SW480 (cell line): ENCODE measurements at places on chromosomes 13 and 19.

GRCh38 chr19:2084993-2085720 lies 11.0 kb downstream of the MOB3A start:
- DNase-seq: peak; percentile 80

DNA sequence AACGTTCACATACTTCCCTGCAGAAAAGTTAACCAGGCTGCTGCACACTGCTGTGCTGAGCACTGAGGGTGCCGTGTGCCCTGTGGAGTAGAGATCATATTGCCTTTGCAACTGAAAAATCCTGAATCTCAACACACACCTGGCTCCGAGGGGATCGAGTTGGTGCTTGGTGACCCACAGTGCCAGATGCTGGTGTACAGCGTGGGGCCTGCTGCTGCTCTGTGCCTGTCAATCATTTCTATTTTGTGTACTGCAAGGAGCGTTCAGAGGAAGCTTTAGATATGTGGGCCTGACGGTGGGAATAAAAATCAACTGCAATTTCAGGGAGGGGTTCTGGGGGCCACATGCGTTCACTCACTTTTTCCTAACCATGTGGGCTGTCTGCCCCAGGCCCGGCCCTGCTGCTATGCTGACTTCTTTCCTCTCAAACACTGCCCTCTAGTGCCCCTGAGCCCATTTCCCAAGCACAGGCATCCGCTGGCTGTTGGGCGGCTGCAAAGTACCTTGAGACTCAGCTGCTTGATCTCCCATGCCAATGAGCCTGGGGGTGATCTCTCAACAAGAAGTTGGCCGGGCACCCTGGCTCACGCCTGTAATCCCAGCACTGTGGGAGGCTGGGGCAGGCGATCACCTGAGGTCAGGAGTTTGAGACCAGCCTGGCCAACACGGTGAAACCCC lies 9.7 kb upstream of the LENG8 start:
- peak; percentile 46 for DNase-seq

GRCh38 chr13:60396783-60397703 lies at the start of gene TDRD3:
Gene TDRD3 (plus strand): TSS chr13:60397220. CDS start chr13:60397365, 145 bp downstream.
- DNase-seq: peak; percentile 93

- DNase-seq: no peak
These were observed 34.2 kb downstream of the KCTD12 start for GRCh38 chr13:76851961-76852360.

GRCh38 chr19:13881692-13882418 lies 4.9 kb downstream of the NANOS3 start:
- DNase-seq: peak; percentile 58

DNA sequence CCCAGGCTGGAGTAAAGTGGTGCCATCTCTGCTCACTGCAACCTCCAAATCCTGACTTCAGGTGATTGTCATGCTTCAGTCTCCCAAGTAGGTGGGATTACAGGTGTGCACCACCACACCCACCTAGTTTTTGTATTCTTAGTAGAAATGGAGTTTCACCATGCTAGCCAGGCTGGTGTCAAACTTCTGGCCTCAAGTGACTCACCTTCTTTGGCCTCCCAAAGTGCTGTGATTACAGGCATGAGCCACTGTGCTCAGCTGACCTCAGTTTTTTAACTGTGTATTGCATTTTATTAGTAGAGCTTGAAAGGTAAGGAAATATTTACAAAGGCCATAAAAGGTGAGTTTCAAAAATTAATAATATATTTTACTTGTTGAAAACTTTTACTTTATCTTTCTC lies 2.3 kb downstream of the ZNF726 start:
- DNase-seq: no peak

DNA sequence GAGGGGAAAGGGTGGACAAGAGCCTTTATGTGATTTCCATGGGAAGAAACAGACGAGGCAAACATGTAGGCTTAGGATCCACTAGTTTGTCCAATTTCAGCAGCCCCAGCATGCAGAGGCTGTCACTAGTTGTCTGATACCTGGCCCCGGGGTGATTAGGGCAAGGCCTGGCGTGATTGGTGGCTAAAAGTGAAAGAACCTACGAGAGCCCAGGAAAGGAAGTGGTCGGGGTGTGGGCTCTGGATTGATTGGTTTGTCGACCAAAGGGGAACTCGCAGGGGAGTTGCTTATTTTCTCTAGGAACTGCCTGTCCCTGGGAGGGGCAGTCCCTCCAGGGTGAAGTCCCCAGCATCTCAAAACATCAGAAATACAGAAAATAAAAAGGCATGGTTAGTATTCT lies 64.2 kb upstream of the UQCRFS1 start:
- peak; percentile 61 for DNase-seq

DNA sequence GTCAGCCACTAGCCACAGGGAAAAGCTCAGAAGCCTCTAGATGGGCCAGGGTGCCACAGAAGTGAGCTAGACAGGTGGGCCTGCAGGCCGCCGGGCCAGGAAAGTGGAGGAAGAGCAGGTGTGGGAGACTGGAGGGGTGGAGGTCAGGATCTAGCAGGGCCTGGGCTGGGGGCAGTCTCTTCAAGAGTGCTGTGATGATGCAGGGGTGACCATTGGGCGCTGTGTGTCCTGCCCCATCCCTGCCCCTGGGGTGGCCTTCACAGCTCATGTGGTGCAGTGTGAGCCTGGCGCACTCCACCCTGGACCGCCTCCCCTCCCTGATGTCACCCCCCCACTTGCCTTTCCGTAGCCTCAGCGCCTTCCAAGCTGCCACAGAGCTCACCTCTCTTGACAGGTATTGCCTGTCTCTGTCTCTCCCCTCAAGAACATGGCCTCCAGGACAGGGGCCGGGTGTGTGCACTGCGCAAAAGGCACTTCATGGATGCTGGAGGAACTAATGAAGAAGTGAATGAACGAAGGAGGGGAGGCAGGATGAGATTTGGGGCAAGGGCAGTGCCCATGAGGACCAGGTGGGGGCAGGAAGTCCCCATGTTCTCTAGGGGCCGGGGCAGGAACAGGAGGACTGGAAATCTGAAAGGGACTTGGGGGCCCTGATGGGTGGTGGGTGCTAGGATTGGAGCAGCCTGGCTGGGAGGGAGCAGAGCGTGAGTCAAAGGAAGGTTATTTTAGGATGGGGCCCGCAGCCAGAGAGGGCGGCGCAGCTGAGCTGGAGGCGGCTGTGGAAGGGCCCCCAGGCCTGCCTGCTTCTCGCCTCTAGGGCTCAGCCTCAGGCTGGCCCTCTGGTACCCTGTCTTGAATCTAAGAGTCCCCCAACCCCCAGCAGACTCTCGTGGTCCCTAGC lies 6.6 kb downstream of the SSBP4 start:
- no peak for DNase-seq

- no peak for DNase-seq
These were observed 51.8 kb downstream of the F2RL3 start for GRCh38 chr19:16940626-16941025.

GRCh38 chr19:32688311-32688710 lies 3.3 kb upstream of the NUDT19 start:
- no peak for DNase-seq

GRCh38 chr13:100520936-100521850 lies 67.4 kb downstream of the GGACT start:
- DNase-seq: no peak

DNA sequence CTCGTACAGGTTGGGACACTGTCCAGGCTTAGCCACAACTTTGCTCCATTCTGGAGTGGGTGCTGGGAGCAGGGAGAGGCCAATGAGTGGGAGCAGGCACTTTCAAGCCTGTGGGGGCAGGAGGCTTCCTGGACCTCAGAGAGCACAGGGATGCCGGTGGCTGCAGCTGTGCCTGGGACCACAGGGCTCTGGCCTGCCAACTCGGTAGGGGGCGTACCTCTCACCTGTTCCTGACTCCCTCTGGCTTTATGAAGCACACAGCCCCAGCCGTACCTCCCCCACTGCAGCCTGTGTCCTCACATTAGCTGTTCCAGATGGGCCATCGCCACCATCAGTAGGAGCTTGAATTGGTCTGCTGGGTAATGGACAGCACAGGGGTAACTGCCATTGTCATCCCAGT lies 278.7 kb upstream of the KLHL1 start:
- DNase-seq: no peak

GRCh38 chr13:67283637-67284036 lies 53.5 kb upstream of the PCDH9 start:
- DNase-seq: peak; percentile 86

DNA sequence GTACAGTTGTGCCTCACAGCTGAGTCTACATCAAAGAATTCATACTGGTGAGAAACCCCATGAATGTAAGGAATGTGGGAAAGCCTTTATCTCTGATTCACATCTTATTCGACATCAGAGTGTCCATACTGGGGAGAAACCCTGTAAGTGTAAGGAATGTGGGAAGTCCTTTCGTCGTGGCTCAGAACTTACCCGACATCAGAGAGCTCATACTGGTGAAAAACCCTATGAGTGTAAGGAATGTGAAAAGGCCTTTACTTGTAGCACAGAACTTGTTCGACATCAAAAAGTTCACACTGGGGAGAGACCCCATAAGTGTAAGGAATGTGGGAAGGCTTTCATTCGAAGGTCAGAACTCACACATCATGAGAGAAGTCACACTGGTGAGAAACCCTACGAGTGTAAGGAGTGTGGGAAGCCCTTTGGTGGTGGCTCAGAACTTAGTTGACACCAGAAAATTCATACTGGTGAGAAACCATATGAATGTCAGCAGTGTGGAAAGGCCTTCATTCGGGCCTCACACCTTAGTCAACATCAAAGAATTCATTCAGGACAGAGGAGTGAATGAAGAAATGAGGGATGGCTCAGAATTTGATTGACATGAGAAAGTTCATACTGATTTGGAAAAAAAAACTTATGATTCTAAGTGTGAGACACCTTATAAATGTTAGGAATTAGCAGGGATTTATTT lies 80.9 kb upstream of the ZNF420 start:
- DNase-seq: peak; percentile 13

GRCh38 chr13:45320876-45321629 lies 19.9 kb downstream of the TPT1 start:
- no peak for DNase-seq

DNA sequence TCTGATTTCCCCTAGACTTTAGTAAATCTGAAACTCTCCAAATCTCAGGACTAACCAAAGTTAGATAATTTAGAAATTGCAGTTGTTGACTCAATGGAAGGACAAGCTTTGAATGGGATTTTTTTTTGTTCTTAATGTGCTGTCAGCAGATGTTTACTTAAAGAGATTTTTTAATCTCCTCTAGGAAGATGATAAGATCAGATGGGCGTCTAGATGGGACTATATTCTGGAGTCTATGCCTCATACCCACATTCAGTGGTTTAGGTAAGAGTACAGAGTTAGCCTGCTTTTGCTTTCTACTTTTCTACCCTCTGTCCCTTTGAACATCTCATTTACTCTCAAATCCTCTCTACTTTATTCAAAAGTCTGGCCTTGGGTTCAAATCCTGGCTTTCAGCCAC lies 39.3 kb downstream of the TM9SF2 start:
- DNase-seq: no peak

GRCh38 chr13:95833719-95834118 lies 156.8 kb downstream of the DNAJC3 start:
- DNase-seq: no peak

GRCh38 chr13:34294483-34295129 lies 476.7 kb downstream of the RFC3 start:
- peak; percentile 1 for DNase-seq

DNA sequence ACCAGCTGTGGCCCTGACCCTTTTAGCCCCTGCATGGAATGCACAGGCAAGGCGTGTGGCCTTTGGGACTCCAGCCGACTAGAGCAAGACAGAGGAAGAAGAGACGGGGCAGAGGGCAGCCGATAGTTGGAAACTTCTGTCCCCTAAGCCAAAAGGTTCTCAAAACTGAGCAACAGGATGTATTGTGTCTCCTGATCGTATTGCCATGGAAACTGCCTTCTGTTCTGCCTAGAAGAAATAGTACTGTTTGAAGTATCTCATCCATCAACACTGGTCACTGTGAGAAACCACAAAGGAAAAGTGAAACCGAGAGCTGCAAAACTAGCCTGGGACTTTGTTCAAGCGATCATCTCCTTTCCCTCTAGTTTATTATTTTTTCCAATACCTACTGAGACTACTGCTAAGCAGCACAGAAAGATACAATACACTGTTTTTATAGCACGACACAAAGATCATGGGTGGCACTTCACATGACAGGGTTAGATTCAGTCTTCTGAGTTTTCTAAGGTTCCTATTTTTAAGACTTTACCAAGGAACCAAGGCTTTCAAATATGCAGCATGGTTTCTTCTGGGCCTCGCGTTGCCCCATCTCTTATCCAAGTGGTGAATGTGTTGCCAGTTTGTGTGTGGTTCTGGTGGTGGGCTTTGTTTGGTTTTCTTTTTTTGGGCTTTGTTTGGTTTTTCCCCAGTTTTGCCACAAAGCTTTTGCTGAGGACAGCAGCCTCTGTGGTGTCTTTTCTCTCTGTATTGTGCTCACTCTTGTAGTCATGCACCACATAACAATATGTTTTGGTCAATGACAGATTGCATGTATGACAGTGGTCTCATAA lies 49.3 kb upstream of the GPR183 start:
- no peak for DNase-seq

DNA sequence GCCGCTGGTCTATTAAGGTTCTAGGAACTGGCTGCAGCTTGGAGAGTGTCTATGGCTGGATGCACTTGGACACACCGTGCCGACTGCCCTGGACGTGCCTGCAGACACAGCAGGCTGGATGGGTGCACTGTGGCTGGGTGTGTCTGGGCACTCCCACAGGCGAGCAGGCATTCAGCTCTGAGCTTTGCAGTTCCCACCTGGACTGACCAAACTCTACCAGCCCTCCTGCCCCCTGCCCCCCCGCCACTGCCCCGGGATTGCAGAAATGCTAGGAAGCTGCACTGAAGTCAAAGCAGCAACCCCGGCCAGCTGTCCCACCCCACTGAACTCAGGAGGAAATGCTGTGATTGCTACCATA lies 7.0 kb upstream of the LRP3 start:
- DNase-seq: peak; percentile 49

GRCh38 chr13:40439928-40440327 lies 226.5 kb downstream of the FOXO1 start:
- DNase-seq: no peak

DNA sequence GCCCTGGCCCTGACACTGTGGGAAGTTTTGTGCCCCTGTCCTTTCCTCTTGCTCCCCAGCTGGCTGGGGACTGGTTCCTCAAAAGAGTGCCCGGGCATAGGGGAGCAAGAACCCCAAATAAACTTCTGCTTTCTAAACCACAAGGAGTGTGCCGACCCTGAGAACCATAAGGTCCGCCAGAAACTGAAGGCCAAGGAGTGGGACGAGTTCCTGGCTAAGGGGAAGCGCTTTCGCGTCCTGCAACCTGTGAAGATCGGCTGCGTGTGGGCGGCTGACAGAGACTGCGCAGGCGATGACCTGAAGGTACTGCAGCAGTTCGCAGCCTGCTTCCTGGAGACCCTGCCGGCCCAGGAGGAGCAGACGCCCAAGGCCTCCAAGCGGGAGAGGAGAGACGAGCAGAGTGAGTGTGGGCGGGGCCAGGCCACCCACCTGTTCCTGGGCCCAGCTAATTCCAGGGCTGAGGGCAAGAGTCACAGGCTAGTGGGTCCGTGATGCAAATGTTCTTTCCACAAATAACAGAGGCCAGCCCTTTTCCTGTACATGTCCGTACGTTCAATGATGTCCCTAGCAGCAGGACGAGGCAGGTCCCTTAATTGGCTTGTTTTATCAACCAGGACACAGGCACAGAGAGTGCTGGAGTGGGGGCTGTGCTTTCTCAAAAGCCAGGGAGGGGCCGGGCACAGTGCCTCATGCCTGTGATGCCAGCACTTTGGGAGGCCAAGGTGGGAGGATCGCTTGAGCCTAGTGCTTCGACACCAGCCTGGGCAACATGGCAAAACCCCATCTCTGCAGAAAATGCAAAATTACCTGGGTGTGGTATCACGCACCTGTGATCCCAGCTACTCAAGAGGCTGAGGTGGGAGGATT lies 25.6 kb downstream of the UBXN6 start:
- no peak for DNase-seq
